ENCODE measurements at places on chromosomes 6 and 20. TPM values are rescaled to one million over a fixed set of nuclear protein-coding genes. Genes with fewer than 3 reads are reported as not detected.

DNA sequence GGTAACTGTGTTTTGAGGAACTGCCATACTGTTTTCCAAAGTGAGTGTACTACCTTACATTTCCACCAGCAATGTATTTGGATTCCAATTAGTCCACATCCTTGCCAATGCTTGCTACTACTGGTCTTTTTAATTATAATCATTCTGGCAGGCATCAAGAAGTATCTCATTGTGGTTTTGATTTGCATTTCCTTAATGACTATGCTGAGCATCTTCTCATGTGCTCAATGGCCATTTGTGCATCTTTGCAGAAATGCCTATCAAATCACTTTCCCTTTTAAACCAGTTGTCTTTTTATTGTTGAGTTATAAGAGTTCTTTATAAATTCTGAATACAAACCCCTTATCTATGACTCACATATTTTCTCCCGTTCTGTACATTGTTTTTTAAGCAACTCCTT lies 75.9 kb downstream of the ATG5 start:
- H3K27ac ChIP-seq = no peak overlapping the region
- DNase-seq = no peak
- H3K4me1 ChIP-seq = no peaks in the 10 kb centered on the region
- no peak overlapping the region for H3K4me3 ChIP-seq

GRCh38 chr6:152091851-152092341 lies 284.4 kb downstream of the ESR1 start:
- H3K27me3 ChIP-seq = no peaks in the 10 kb centered on the region
- no peaks in the 10 kb centered on the region for H3K36me3 ChIP-seq
- no peaks in the 10 kb centered on the region for H3K4me1 ChIP-seq
- DNase-seq = no peak
- no peak overlapping the region for H3K4me3 ChIP-seq

The CLPSL1 gene
- total RNA-seq = not detected

DNA sequence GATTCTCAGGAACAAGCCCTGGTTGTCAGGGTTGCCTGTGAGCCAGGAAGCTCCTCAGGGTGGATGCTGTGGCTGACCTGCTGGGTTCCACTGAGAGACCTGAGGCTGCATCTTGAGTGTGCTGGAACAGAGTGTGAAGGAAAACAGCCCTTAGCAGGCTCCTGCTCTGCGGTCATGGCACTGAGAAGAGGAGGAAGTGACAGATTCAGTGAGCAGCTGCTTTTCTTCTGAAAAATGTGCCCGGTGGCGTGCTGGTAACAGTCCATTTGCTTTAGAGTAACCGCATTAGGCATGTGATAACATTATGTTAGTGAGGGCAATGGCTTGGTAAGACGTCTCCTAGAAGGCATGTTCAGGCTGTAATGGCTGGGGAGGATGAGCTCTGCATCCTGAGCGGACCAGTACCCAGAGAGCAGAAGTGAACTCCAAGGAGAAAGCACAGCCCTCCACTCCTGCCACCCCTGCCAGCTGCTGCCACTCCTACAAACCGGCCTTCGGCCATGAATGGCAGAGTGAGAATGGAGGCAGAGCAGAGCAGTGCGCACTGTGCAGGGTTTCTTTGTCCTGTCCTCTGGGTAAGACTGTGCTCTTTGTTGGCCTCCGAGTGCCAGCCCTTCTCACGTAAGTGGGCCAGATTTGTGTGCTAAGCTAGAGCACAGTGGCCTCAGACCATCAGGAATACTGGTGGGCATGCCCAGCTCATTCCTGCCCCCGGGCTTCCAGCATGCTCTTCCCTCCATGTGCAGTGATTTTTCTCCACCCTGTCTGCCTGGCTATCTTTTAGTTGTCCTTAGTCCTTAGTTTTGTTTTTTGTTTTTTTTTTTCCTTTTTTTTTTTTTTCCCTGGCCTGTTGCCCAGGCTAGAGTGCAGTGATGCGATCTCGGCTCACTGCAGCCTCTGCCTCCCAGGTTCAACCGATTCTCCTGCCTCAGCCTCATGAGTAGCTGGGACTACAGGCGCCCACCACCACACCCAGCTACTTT lies 98.1 kb upstream of the VSTM2L start:
- H3K4me1 ChIP-seq = no peaks in the 10 kb centered on the region
- no peak overlapping the region for H3K27ac ChIP-seq
- DNase-seq = no peak

GRCh38 chr6:121794630-121795029 lies 359.2 kb downstream of the GJA1 start:
- H3K27ac ChIP-seq = no peak overlapping the region
- H3K4me3 ChIP-seq = no peak overlapping the region
- no peaks in the 10 kb centered on the region for H3K36me3 ChIP-seq
- H3K4me1 ChIP-seq = no peaks in the 10 kb centered on the region

- H3K4me3 ChIP-seq = no peak within 1 kb of the TSS
- H3K36me3 ChIP-seq = no peaks in the 10 kb centered on the region
- peaks cover 10% of the 10 kb centered on the region for H3K27me3 ChIP-seq
These were observed at the start of gene PTCRA for GRCh38 chr6:42915732-42916131. Gene PTCRA (plus strand): TSS chr6:42916053. CDS start chr6:42916070, 17 bp downstream.

The ENPP1 gene
- total RNA-seq = 0.08 TPM

The PREX1 gene
- 74.5 TPM for total RNA-seq

The CRISP2 gene
- not detected for total RNA-seq

Data from CD4-positive, alpha-beta T cell (primary cell).